ENCODE measurements at places on chromosomes 1 and 21.

DNA sequence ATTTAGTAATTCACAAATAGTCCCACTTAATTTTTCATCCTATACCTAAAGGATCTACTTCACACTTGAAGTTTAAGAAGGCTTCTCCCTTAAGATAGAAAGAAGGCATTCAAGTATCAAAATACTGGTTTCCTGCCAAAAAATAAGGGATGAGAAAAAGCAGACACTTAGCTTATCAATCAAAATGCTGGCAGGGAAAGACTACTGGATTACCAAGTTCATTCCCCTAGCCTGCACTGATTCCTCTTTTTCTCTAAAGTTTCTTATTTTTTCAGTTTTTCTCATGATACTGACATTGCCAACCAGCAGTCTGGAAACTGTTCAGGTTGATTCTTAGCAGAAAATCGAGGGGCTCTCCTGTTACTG lies 204.6 kb downstream of the GABPA start:
- DNase-seq, result no peak

DNA sequence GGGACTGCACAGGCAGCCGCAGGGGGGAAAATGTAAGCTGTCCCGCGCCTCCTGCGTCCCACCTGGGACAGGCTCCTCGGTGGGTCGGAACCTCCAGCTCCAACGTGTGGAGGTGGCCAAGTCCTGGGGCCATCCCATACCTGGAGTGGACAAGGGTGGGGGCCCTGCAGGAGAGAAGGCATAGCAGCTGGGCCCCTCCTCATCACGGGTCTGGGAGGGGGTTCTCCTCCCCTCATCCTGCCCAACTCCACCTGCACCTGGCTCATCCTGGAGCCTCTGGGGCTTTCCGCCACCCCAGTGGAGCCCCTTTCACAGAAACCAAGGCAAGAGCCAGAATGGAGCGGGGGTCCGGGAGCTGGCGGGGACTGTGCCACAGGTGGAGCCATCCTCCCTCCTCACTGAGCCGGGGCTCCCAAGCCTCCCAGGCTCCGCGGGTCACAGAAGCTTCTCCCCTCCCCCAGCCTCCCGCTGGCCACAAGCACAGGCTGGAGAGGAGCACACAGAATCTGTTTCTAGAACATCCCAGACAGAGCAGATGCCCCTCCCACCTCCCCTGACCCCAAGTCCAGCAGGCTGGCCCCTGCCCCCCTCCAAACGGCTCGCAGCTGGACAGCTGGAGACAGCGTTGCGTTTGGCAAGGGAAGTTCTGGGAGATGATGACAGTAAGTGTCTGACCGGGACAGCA lies 65.8 kb downstream of the MEGF6 start:
- no peak for DNase-seq

DNA sequence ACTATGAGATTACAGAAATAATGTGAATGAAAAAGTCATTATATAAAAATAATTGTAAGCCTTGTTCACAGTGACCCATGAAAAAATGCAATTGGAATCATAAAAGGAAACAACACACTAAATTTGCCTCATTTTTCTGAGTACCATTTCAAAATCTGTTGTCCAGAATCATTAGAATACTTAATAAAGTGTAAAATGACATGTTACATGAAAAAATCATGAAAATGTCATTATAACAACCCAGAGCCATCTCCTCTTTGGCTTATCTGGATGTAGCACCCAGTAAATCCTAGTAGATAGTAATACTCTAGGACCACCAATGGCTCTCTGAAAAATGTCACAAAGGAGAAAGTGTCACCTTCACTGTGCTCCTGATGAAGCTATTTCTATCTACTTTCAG lies 76.5 kb downstream of the DDAH1 start:
- DNase-seq, result no peak

DNA sequence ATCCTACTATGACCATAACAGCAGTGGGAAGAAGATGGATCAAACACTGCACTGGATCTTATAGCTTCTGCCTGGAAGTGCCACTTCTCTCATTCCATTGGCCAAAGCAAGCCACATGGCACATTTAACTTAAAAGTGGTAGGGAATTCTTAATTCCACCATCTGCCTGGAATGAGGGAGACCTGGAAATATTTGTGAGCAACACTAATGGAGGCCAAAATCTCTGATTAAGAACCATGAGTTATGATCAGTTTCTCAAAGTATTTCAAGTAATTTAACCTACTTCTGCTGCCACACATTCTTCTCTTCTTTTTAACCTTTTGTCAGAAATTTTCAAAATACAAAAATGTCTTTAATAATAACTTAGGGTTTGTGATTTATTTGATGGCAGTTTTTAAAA lies 154.0 kb upstream of the C1orf87 start:
- no peak for DNase-seq

- DNase-seq, result no peak
These were observed 24.5 kb upstream of the TARDBP start for GRCh38 chr1:10987840-10988417.

- no peak for DNase-seq
These were observed 29.4 kb downstream of the QSOX1 start for GRCh38 chr1:180184041-180184440.

DNA sequence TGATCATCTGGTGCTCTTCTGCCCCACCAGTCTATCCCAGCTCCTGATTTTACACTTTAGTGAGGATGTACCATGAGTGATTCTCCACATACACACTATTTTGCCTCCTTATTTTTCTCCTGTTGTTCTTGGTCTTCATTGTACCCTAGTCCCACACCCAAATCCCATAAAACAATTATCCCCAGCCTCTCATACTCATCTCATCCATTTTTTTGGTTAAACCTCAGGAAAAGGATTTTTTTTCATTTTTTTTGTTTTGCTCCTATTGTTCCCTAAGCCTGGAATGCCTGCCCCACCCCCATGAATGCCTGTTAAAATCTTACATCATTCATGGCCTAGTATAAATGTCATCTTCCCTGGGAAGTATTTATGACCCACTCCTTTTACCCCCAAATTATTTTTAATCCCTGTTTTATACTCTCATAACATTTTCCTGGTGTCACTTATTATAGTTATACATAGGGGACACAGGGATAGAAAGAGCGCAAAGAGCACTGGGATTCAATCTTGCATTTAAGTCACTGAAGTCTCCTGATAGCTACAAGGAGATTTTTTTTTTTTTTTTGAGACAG lies 4.9 kb upstream of the LINGO4 start:
- no peak for DNase-seq

GRCh38 chr1:67892476-67893125 lies 59.3 kb upstream of the GNG12 start:
- no peak for DNase-seq

DNA sequence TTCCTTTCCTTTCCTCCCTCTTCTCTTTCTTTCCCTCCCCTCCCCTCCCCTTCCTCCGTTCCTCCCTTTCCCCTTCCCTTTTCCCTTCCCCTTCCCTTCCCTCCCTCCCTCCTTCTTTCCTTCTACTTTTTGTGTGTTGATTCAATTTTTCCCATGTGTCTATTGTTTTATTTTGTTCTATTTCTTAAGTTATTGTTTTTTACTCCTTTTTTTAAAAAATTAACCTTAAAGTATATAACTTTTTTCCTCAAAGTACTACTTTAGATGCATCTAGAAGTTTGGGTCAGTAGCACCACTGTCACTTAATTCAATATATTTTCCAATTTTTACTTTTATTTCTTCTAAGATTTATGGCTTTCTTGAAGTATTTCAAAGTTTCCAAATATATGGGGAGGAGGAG lies 448.2 kb upstream of the VAMP3 start:
- no peak for DNase-seq

DNA sequence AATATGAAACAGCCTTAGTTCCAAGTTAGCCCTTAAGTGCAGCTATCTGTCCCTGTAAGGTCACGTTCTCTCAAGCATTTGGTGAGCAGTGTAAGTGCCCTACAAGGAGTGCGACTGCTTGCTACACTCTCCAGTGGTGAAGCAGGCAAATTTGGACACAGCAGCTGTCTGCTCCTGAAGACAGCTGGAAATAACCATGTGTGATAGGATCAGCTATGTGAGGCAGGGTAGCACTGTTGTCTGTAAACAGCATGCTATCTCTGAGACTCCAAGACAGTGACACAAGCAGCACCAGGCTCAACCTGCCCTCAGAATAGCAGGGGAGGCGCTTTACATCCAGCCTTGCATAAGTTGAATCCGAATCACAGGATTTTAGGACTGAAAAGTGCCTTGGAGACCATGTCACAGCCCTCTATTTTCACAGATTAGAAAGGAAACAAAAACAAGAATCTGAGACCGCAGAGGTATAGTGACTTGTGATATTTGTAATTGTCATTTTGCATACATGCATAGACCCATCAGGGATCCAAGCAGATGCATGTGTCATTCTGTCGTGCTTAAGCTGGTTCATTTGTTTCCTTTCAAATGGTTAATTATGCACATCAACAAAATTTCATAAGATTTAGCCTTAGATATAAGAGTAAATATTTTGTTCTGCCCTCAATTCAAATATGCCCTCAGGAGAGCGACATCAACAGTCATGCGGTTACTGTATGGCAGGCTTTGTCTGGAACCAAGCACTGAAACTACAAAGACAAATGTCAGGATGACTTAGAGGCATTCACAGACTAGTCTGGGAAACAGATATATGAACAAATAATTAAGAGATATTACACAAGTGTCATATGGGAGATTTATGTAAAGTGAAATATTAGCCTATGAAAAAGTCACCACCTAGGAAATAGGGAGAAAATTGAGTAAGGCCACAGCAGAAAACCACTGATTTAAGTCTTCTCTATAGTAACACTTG lies 134.9 kb upstream of the NRIP1 start:
- no peak for DNase-seq

DNA sequence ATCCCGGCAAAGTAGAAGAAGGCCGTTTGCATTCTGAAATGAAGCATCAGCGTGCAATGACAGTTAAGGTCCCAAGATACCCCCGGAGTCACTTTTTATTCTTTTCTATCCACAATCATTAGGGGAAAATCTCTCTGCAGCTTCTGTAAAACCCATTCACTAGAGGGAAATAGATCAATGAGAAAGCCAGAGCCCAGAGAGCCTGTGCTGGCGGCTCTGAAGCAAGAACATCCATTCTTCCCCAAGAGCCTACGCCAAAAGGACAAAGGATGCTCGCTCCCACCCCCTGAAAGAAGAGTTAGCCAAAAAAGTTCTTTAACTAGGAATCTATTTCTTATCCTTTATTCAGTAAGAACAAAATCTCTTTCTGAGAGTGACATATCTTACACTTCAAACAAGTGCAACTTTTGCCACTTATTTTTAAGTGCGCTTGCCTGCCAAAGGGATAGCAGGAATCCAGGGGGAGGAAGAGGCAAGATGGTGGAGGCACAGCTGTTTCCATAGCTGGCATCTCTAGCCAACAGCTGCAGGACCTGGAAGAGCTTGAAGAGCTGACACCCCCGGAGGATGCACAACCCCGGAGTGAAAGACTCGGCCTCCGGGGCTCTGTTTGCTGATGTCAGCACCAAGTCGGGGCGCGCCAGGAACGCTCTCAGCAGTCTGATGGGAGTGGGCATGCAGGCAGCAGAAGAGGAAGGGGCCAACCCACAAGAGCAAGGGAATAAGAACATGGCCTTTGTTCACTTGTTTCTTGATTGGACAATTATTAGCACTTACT lies 68.7 kb downstream of the KCNN3 start:
- DNase-seq, result no peak

GRCh38 chr1:209703834-209704504 lies 677 bp upstream of the HSD11B1 start:
- DNase-seq, result no peak

GRCh38 chr1:89605692-89606091 lies 27.2 kb upstream of the LRRC8C start:
- no peak for DNase-seq

DNA sequence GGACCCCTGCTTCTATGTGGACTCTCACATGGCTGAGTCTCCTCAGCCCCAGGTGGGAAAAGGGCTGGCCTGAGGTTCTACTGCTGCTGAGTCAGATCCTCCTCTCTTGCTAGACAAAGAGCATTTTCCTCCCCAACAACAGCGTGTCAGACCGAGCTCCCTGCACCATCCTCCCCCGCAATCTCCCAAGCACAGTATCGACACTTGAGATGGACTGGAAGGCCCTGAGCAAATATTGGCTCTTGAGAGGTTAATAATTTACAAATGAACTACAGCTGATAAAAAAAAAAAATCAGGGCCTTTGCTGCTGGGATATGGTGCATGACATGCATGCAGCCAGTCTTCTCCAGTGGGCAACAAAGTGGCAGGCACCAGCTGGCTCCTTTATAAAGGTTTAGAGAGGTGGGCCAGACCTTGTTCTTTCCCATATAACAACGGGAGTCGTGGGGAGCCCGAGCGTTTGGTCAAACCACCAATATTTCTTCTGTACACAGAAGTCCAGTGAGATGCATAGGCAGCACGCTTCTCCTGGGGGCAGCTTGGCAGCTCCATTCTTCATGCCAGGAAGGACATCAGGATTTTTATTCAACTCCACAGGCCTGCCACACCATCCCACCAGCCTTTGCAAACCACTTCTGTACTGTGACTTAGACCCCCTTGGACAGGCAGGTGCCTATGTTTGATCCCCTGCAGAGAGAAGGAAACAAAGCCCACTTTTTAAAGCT lies 55.4 kb upstream of the CAMK1G start:
- DNase-seq, result no peak

- DNase-seq, result peak; percentile 51
These were observed 38.5 kb upstream of the PDE9A start for GRCh38 chr21:42614811-42615351.

DNA sequence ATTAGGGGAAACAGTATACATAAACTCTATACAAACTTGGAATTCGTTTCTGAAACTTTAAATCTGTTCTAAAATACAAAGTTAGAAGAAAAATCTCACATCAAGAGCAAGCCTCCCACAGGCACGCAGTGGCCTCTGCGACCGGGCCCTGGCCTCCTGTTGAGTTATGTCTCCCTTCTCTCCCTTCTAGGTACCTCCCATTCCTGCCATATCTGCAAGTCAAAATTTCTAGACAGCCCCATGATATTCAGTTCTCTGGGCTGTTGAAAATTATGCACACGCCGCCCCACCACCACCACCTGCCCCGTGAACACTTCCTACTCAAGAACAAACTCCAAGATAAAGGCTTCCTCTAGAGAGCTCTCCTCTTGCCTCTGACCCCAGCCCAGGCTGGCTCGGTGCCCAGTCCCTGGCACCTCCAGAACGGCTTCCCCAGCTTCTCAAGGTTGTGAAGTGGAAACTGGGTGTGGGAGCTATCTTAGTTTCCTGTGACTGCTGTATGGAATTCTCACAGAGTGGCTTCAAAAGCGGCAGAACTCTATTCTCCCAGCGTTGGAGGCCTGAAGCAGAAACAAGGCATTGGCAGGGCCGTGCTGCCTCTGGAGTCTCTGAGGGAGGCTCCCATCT lies 37.7 kb upstream of the LRP8 start:
- DNase-seq, result no peak

DNA sequence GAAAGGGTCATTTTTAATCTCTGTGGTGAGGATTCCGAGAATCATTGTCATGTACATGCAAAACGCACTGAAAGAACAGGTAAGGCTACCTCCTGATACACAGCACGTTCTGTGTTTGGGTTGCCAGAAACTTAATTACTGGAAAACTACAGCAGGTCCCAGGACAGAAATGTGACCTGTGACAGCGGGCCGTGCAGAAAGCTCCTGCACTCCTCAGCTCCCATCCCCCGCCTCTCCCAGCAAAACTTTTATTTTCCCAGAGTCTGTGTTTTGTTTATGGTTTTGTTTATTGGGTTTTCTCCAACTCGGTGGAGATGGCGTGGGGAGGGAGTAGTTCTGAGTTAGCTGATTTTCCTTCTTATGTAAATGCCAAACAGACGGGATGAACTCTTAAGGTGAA lies 44.7 kb downstream of the SLC44A3 start:
- no peak for DNase-seq

- peak; percentile 36 for DNase-seq
These were observed 2.4 kb upstream of the PRAMEF18 start for GRCh38 chr1:13228343-13228781.

All from stimulated activated CD4-positive, alpha-beta T cell treated with anti-CD3 and anti-CD28 coated beads, Interleukin-4, amount 100 ng/mL, for 1 hour (primary cell).